Esophagus squamous epithelium (tissue), 5 donors: ENCODE measurements at places on chromosomes 3 and 15.

DNA sequence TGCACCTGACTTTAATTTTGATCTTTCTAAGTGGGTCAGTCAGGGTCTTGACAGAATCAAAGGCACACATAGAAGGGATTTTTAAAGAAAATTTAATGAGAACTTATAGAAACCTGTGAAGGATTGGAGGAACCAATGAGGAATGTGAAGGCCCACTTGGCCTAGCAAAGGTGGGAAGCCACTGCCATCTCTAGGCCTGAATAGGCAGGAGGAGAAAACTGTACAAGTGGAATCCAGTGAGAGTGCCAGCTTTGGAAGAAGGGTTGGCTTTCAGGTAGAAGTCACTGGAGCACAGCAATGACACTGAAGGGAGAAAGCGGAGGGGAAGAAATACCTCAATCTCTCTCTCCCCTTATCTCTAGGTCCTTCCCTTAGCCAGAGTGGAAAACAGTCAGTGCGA lies 380.7 kb upstream of the KCNMB2 start:
- DNase-seq, result no peak

- no peak for DNase-seq
These were observed 111.5 kb upstream of the SELENOK start for GRCh38 chr3:54003136-54003535.

DNA sequence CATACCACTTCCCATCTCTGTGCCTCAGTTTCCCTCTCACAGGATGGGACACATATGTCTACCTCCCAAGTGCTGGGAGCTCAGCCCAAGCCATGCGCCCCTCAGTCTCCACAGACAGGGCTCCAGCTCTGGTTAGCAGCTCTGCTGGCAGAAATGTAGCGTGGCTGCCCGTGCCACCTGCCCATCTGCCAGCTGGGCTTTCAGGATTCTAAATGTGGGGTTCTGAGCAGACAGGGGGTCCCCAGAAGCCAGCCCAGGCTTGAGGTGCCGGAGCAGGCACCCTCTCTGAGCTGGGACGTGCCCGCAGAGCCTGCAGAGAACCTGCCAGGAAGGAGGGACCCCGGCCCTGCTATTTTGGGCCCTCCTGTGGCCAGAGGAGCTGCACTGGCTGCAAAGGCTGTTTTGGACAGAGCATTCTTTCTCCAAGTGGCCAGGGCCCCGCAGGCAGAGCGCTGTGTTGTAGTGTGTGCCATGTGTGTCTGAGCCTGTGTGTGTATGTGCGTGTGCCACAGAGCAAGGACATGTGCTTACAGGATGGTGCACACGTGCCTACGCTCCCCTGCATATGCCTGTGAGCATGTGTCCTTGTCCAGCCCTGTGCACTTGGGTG lies 31.7 kb downstream of the PSTPIP1 start:
- no peak for DNase-seq

DNA sequence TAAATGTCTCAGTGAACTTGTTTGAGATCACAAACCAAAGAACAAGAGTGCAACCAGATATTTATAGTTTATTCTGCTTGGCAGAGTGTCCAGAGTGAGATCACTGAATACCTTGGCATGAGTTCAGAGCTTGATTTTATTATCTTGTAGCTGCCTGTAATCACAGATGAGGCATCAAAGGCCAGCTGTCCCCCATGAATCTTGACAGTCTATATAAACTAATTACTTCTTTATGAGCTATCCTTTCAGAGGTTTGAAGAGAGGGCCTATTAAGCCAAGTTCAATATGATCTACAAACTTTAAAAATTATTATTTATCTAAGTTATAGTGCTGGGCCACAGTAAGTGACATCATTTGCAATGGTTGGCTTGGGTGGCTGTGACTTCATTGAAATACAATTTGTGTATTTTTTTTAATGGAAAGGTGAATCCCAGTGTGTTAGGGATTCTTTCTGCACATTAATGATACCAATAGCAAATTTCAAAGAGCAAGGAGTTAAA lies 251.5 kb downstream of the CLSTN2 start:
- no peak for DNase-seq

DNA sequence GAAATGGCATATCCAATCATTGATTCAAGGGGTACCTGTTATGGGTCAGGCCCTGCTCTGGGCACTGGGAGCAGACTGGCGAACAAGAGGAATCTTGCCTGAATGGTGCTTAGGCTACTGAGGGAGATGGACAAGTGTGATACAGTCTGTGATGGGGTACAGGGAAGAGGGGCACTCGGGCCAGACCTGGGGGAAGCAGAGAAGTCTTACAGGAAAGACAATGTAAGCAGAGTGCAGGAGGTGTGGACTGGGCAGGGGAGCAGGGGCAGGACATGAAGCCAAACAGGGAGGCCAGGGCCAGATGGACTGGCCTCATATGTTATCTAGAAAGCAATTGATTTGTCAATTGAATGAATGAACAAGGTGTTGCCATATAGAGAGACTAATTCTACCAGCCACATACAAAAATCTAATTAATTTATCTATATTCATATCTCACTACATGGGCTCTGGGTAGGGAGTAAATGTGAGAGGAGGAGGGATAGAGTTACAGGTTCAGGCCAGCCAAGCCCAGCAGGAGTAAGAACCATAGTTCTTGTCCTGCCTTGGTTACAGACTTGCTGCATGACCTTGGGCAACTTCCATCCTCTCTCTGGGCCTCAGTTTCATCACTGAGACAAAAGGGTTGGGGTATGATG lies 3.6 kb upstream of the IGDCC4 start:
- no peak for DNase-seq

- DNase-seq, result no peak
These were observed 12.8 kb downstream of the VGLL3 start for GRCh38 chr3:86978111-86978551.

GRCh38 chr3:161579395-161580126 lies 83.0 kb downstream of the OTOL1 start:
- no peak for DNase-seq

DNA sequence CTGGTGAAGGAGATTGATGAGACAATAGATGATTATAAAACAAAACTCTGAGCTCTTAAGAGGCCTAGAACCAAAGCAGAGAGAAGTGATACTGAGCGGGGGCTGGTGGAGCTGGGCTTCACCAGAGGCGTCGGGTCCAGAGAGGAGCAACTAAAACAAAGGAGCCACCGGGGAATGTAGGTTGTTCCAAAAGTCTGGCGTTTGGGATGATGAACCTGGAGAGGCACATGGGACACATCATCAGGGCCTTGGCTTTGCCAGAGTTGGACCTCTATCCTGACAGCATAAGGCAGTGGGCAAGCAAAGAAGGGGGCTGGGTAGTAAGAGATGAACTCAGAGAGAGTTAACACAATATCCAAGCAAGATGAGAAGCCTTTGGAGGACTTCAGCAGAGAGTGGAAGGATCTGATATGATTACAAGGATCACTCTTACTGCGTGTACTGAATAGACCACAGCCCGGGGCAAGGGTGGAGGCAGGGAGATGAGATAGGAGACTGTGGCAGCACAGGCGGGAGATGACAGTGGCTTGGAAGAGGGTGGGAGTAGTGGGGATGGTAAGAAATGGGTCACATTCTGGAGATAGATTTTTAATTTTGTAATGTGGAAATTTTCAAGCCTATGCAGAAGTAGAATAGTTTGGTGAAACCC lies 36.0 kb upstream of the RASA2 start:
- DNase-seq, result no peak

DNA sequence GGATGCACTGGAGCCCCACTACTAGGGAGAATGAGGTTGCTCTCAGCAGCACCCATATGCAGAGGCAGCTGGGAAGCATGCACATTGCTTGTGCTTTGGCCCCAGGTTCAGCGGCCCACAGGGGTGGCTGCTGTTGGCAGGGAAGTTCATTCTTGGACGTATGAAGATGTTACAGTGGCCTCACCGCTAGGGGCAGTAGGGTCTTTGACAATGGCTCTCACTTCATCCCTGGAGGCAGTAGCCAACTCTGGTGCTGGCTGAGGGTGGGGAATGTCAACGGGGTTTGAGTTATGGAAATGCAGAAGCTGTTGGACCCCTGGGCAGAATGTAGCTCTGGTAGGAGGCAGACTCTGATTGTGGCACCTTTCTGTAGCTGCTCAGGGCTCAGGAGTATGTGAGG lies 279.9 kb downstream of the SCAPER start:
- no peak for DNase-seq

DNA sequence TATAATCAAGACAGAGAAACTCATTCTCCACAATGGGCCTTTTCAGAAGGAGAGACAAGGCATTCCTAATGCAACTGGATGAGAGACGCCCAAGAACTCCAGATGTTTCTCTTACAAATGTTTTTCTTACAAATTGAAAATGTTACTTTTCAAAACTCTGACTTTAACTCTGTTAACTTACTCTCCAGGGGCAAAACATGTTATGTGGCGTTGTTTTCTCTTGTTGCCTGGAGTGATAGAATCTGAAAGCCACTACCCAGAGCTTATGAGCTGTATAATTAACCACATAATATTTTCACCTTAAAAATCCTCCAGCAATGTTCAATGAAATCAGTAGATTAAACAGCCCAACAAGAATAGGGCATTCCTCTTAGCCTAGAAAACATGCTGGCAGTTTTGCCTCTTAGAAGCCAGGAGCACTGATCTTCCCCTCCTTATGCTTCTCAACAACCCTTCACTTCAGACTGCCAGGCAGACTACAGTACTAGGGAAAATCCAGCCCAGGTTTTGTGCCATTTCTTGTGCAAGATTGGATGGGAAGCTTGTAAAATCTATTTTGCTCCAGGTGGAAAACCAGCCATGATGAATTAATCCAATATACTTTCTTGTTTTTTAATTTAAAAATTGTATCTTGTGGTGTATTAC lies 186.7 kb upstream of the GADL1 start:
- DNase-seq, result no peak

GRCh38 chr15:92531406-92531805 lies 124.2 kb downstream of the FAM174B start:
- DNase-seq, result no peak

- DNase-seq, result no peak
These were observed 411 bp upstream of the C3orf70 start for GRCh38 chr3:185153171-185153771.

DNA sequence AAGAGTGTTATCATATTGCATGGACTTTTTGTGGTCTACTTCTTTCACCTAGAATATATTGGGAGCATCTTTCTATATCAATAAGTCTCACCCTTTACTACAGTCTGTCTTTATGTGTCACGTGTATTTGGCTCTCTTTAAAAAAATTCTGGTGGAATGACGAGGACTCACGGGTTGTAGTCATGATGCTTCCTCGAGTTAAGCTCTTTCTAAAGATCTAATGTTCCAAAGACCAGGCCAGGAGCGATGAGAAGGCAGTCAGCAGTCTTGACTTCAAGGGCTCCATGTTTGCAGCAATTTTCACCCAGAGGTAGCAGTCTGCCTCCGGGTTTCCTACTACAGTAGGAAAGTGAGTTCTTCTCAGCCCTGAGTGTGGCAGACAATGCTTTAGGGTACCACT lies 88.9 kb downstream of the FRMD4B start:
- no peak for DNase-seq
